ENCODE measurements at places on chromosomes 5 and 9. TPM values are rescaled to one million over a fixed set of nuclear protein-coding genes. Genes with fewer than 3 reads are reported as not detected.

GRCh38 chr5:120139039-120139438, 325.1 kb upstream of the PRR16 start:
- no peak for DNase-seq

Gene ABITRAM
- total RNA-seq, result 7.8 TPM

Gene TERT
- 0.35 TPM for total RNA-seq

GRCh38 chr5:172453986-172454357, 353 bp downstream of the SH3PXD2B start:
- no peak for DNase-seq

GRCh38 chr5:96330530-96331140, 102.4 kb downstream of the PCSK1 start:
- DNase-seq, result no peak

DNA sequence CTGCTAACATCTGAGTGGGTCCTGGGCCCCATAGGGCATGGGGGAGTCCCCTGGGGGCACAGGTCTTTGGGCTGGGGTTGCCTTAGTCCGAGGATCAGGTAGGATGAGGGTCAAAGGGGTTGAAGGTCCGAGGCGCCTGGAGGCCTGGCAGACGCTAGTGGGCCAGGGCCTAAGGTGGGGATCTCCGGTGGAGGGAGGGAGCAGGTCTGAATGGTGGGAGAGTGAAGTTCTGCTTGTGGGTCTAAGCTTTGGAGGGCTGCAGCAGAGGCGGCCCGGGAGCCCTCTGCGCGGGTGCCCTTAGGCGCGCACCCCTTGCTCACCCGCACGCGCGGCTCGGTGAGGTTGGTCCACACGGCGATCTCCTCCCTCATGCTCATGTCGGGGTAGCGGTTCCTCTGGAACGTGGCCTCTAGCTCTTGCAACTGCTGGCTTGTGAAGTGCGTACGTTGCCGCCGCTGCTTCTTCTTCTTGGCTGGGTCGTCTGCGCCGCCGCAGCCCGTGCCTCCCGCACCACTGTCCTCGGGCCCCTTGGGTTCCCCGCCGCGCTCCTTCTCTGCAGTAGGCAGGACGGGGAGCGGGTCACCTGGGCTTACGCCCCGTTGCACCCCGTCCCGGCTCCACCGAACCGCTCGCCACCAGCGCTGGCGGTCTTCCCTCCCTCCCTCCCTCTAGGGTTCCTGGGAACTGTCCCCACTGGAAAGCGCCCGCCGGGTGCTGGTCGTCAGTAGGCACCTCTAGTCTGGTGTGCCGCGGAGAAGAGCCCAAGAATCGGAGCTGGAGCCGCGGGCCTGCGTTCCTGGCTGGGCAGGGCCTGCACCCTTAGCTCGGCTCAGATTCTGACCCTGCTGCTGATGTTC, 2.8 kb downstream of the PITX1 start:
- DNase-seq, result no peak

DNA sequence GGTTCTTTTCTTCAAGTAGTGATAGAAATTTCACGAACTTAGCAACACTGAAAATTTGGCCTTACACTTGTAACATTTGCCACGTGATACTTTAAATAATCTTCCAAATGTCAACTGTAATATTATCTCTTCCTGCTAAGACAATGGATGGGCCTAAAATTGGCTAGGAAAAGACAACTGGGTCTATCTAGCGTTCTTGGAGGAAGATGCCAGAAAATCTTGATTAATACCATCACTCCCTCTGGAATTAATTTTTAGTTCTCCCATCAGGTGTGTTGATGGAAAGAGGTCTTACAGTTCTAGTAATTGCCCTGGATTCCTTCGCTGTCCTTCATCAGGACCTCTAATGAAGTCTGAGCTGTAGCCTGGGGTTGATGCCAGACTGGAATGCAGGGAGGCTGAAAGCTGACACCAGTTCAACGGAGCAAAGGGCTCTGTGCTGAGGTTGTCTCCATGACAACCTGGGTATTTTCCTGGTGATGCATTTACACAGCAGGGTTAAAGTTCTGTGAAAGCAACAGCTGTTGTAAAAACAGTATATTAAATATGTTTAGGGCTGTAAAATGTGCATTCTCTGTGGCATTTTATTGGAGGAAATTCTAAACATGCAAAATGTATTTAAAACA, 92.3 kb downstream of the GAS1 start:
- no peak for DNase-seq

Gene ARL14EPL
- total RNA-seq, result not detected

DNA sequence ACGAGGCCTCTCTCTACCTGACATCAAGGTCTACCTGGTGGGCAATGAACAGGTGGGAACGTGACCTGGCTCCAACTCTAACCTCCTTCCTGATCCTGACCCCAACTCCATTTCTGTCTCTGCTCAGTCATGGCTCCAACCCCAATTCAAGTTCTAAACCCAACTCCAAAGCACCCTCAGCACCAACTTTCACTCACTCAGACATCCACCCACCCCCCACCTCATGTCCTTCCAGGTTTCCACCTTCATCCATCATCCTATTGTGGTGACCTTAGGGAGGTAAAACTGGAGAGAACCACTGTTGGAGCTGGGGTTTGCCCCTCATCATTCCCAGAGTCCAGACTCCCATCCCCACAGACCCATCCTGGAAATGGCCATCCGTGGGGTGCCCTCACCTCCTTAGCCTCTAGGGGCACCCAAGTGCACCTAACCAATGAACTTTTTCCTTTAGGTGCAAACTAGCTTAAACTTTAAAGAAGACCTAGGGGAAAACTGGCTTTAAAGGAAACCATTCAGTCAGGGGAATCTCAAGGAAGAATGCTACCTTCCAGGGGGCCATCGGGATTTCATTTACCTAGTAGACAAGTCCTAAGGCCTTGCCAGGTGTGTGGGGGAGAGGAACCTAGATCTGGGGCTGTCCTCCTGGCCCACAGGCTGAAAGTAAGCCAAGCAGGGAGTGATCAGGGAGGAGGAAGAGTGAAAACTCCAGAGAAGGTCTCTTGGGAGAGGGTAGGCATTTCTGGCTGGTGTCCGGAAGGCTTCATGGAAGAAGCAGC, 11.3 kb downstream of the RGS14 start:
- DNase-seq, result no peak

Gene C9orf50
- not detected for total RNA-seq

Data from activated B cell treated with CpG ODN at 0.5 μM for 24 hours (primary cell).